Right cardiac atrium (tissue), 5 donors: ENCODE measurements at places on chromosomes 16 and 17. TPM values are rescaled to one million over a fixed set of nuclear protein-coding genes. Genes with fewer than 3 reads are reported as not detected.

ZNF597 gene
- total RNA-seq, result 3.5 TPM

SRCIN1 gene
- total RNA-seq, result 2.3 TPM

AANAT gene
- total RNA-seq, result not detected

ANKRD40CL gene
- not detected for total RNA-seq

GRCh38 chr16:19607616-19608280 lies 52.2 kb downstream of the VPS35L start:
- no peak for DNase-seq

DNA sequence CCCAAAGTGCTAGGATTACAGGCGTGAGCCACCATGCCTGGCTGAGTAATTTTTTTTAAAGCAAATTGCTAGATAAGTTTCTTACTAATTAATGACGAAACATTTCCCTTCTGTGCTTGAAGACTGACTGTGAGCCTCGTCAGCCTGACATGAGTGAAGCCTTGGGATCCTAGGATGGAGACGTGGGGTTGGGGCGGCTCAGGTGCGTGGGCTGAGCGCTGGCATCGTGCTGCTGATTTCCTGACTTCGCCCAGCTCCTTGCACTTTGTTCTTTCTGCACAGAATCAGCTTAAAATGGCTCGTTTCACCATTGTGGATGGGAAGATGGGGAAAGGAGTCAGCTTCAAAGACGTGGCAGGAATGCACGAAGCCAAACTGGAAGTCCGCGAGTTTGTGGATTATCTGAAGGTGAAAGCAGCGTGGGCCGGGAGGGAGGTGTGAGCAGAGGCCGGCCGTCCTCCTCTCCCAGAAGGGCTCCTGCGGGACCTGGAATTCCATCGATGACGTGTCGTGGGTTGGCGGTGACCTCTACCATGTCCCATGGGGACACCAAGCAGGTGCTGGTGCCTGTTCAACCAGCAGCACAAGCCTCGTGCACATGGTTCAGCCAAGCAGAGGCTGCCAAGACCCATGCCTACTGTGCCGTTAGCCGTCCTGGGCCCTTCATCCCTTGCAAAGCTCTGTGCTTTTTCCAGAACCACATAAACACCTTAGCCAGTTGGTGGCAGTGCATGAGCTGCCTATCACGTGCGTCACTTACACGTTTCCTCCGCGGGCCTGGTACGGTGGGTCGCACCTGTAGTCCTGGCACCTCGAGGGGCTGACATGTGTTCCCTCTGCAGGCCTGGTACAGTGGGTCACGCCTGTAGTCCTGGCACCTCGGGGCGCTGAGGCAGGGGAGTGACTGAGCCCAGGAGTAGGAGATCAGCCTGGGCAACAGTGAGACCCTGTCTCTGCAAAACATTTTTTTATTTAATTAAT lies 22.5 kb downstream of the SPG7 start:
- no peak for DNase-seq
